ENCODE measurements at places on chromosomes 5 and 9.
A peak's percentile ranks its signal among the peaks of the same experiment; 100 is the strongest.

DNA sequence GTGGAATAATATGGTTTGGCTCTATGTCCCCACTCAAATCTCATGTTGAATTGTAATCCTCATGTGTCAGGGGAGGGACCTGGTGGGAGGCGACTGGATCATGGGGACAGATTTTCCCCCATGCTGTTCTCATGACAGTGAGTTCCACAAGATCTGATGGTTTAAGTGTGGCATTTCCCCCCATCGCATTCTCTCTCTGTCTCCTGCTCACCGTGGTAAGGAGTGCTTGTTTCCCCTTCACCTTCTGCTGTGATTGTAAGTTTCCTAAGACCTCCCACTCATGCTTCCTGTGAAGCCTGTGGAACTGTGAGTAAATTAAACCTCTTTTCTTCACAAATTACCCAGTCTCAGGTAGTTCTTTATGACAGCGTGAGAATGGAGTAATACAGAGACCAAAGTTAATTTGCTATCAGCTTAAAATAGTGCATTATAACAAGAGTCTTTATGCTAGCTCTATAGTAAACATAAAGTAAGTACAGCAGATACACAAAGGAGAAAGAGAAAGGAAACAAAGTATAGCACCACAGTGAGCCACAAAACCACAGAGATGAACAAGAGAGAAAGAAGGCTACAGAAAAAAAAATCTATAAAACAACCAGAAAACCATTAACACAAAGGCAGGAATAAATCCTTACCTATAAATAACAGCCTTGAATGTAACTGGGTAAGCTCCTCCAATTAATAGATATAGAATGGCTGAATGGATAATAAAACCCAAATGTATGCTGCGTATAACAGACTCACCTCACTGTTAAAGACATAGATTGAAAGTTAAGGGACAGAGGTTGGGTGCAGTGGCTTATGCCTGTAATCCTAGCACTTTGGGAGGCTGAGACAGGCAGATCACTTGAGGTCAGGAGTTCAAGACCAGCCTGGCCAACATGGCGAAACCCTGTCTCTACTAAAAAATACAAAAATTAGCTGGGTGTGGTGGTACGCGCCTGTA is 39.7 kb downstream of the RAPGEF6 start:
- DNase-seq, result no peak

- DNase-seq, result no peak
Observed at GRCh38 chr9:10232352-10232930, 380.4 kb downstream of the PTPRD start.

GRCh38 chr9:123201083-123201482 is 67.3 kb downstream of the STRBP start:
- DNase-seq, result no peak

DNA sequence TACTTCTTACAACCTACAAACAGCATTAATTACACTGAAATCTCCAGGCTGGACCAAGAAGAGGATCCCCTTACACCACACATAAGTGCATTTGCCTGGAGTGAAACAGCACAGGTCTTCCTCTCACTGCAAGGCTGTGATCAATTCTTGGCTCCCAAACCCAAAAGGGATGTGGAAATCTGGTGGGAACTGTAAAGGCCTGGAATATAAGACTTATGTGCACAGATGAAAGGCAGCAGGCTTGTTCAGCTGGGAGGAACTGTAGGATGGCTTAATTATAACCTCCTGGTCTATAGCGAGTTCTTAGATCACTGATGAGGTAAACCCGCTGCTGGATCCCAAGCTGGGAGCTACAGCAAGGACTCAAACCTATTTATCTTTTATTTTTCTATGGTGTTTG is 182.9 kb upstream of the TNC start:
- DNase-seq, result no peak

GRCh38 chr9:127084076-127085039 is 38.1 kb downstream of the ANGPTL2 start:
- DNase-seq, result no peak

GRCh38 chr5:75367401-75367800 is 30.4 kb downstream of the HMGCR start:
- no peak for DNase-seq

- DNase-seq, result no peak
Observed at GRCh38 chr5:155480731-155481131, 467.2 kb downstream of the KIF4B start.

DNA sequence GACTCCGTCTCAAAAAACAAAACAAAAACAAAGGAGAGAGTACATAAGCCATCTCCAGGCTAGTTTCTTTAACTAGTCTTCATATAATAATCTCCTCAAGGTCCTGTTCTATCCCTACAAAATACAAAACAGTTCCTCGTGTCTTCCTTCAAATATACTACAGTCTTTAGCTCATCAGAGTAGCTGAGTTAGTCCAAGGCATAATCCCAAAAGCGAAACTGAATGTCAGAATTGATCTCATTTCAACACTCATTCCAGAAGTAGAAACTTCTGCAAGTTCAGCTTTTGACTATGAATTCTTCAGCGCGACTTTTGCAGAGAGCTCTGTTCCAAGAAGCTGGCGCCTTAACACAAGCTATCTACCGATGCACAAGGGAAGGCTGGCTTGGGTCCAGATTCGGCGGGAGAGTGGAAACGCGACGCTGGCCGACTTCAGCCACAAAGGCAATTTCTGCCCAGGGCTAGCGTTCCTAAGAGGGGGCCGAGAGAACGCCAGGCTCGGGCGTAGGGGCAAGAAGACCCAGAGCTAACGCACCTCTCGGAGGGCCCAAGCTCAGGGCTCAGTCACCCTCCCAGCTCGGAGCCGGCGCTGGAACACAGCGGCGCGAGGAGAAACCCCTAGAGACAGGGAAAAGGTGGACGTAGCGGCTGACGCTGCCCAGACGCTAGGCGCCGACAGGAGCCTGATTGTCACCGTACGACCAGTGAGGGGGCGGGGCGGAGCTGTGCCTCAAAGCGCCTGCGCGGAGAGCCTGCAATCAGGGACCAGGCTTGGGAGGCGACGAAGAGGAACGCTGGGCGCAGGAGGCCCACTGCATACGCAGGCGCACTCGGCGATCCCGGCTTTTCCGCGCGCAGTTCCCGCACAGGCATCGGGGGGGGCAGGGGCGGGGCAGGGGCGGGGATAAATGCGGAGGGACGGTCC is 469 bp upstream of the HSDL2 start:
- peak; percentile 94 for DNase-seq

- no peak for DNase-seq
Observed at GRCh38 chr9:84699984-84700383, 30.5 kb downstream of the NTRK2 start.

DNA sequence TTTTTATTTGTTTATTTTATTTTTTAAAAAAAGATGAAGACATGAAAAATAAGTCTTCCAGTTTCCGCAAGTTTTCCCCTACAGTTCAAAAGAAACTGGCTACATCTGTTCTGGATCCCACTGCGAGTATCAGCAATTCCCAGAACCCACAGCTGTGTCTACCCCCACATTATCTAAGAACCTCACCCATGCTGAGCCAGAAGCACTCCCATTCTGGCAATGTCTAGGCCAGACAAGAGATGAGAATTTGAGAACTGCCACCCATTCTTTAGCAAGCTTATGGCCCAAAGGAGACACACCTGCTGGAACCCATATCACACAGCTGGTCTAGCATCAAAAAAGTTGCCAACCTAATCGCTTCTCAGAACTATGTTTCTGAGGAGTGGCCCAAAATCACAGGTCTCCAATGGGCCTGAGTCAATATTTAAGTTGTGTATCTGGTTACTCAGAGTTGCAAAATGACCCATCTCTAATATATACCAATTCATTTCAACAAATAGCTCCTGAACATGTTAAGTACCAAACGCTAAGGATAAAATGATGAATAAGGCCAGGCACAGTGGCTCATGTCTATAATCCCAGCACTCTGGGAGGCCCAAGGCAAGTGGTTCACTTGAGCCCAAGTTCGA is 27.1 kb downstream of the MTMR12 start:
- DNase-seq, result no peak

- no peak for DNase-seq
Observed at GRCh38 chr9:31486630-31487029, 897.8 kb upstream of the ACO1 start.

GRCh38 chr9:92607773-92608172 is 62.2 kb downstream of the IPPK start:
- DNase-seq, result peak; percentile 74

DNA sequence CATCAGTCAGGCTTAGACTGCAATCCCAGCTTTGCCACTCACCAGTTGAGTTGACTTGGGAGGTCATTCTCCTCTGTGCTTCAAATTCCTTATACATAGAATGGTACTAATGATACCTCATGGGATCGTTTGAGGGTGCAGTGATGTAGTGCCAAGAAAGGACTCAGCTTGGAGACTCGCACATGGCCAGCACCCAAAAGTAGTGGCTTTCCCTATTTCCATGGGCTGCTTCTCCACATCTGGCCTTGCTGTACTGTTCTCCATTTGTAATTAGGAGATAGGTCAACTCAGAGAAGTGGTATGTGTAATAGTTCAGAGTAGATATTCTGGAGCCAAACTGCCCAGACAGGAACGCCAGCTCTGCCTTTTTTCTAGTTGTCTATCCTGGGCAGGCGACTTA is 5.5 kb downstream of the CCL19 start:
- DNase-seq, result no peak

DNA sequence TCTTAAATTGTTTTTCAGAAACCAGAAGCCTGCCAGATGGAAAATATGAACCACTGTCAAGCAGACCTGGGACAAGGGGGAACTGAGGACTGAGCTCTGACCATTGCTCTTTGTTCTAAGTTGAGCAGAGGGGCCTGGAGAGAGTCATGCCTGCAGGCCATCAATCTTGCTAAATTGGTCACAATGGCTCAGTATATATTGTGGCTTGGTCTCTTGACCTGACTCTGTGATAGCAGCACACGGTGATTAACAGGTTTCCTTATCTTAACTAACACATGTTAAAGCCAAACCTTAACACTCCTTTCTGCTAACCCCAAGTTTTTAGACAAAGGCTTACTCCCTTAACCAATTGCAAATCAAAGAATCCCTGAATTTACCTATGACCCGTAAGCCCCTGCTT is 1281.2 kb upstream of the NUDT12 start:
- no peak for DNase-seq

DNA sequence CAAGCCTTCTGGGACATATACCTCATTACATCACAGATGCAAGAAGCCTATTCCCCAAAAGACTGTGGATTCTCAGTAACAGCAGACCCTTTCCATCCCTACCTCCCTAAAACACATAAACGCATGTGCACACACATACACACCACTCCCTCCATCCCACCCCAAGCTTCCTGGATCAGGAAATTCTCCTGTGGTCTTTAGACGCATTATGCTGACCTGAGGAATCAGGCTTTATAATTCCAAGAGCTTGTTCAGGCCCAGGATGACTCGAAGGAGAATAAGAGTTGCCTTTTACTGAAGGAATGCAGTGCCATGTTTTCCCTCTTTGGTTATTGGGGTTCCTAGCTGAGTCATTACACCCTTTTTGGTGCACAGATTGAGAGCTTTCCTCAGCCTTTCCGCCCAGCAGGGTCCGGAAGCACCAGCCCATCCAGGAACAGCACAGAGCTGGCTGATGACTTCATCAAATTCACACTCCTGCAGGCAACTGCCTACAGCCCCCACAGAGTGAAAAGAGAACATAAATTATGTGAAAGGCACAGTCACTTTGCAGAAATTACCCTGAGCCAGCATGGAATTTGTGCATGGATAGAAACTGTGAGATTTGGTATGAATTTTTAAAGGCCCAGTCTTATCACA is 385.0 kb upstream of the TRPC7 start:
- no peak for DNase-seq

GRCh38 chr5:157785801-157786200 is 42.3 kb downstream of the LSM11 start:
- no peak for DNase-seq

- DNase-seq, result no peak
Observed at GRCh38 chr5:126695091-126695490, 81.8 kb upstream of the LMNB1 start.

GRCh38 chr5:59856358-59856757 is 37.2 kb downstream of the PDE4D start:
- DNase-seq, result no peak

GRCh38 chr5:147187099-147187540 is 47.7 kb upstream of the STK32A start:
- no peak for DNase-seq

GRCh38 chr5:171306781-171307591 is 2.1 kb upstream of the TLX3 start:
- no peak for DNase-seq

- no peak for DNase-seq
Observed at GRCh38 chr9:134983506-134984371, 66.0 kb upstream of the FCN1 start.

DNA sequence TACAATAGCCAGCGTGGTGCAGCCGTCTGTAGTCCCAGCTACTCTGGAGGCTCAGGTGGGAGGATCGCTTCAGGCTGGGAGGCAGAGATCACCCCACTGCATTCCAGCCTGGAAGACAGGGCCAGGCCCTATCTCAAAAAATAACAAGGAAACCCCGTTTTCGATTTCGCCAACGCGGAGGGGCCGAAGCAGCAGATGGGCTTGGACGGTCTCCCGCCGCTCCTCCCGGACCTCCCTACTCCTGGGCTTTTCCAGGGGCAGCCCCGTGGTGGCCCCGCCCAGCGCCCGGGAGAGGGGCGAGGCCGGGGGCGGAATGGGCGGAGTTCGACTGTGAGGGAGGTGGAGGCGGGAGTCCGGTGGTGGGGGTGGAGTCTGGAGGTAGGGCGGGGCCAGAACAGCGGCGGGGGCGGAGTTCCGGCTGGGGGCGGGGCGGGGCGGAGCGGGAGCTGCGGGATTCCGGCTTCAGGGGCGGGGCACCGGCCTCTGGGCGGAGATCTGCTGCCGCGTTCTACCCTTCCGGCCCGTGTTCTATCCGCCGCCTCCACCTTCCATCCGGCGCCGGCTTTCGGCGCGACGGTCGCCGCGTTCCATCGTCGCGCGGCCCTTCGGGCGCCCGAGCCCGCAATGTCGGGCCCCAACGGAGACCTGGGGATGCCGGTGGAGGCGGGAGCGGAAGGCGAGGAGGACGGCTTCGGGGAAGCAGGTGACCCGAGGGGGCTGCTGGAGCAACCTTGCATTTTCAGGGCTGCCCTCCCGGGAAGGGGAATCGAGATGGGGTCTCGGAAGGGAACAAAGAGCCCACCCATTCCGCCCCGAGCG is at the start of gene BBLN:
BBLN (plus strand) TSS at position 482 of the 819 bp plus-strand sequence; CDS start at position 625, 143 bp downstream.
- DNase-seq, result peak; percentile 78

- no peak for DNase-seq
Observed at GRCh38 chr5:170791325-170791954, 7.9 kb downstream of the GABRP start.

GRCh38 chr9:98097836-98098235 is 21.2 kb downstream of the TRIM14 start:
- DNase-seq, result no peak

GRCh38 chr5:84113246-84114105 is 271.2 kb downstream of the EDIL3 start:
- peak; percentile 85 for DNase-seq

DNA sequence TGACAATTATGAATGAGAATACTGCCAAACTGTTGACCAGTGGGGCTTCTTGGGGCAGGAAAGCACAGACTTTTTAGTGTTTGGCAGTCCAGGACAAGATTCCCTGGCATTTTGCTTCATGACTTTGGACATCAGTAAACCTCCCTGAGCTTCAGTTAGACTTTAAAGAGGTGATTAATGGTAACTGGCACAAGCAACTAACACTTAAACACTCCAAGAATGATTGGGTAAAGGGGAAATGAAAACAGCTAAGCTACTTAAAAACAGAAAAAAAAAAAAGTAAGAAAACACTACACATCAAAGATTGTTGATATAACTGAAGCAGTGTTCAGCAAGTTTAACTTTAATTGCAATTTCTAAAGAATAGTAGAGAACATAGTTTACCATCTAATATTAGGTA is 13.4 kb downstream of the PAIP1 start:
- DNase-seq, result no peak

GRCh38 chr9:81145331-81145963 is 543.9 kb downstream of the TLE1 start:
- DNase-seq, result no peak

All from NCI-H1417 treated with DMSO at 0.1 percent for 48 hours (cell line).